NCI-H1092 treated with DMSO at 0.1 percent for 48 hours (cell line): ENCODE measurements at places on chromosomes 1 and 21.

GRCh38 chr21:34783815-34784214 is 115.0 kb downstream of the CLIC6 start:
- no peak for DNase-seq

- no peak for DNase-seq
These were observed 210.3 kb downstream of the URB2 start for GRCh38 chr1:229836324-229836723.

GRCh38 chr21:14245711-14246110 is 29.8 kb downstream of the RBM11 start:
- DNase-seq = no peak

DNA sequence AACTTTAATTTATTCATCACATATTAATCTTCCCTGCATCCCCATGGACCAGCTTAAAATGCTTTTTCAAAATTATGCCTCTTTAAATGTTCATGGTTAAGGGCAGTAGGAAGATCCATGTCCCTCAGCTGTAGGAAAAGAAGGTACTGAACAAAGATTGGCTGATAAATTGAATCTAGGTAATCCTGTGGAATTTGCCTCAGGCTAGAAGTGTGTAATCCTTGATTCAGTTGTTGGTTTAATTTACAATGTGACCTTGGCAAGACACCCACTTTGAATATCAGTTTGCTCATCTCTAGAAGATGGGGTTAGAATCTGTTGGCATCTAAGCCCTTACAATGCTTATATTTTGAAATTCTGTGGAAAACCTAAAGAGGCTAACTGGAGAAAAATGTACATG is 6.1 kb downstream of the TTC4 start:
- DNase-seq = no peak

DNA sequence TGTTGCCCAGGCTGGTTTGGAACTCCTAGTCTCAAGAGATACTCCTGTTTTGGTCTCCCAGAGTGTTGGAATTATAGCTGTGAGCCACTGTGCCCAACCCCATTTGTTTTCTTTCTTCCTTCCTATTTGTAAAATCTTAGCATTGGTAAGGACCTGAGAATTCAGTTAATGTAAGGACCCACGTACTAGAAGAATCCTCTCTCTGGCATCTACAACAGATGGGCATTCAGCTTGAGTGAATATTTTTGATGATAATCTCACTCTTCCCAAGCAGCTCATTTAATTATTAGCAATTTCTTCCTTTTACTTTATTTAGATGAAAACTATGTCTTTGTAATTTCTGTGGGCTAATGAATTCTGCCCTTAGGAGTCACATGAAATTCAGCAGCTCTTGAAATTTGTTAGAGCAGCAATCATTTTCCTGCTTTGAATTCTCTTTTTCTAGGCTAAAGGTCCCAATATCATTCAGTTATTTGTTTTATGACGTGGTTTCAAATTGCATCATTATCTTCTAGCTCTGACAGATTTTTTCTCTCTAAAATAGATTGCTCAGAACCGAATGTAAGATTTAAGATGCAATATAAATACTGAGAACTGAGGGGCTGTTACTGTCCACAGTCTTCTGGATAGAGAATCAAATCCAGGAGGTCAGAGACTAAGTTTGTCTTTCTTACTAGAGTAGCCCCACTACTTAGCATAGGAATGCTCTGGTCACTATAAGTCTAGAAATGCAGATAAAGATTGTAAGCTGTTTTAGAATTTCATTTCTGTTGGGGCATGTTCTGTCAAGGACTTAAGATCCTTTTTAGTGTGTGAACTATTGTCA is 59.4 kb downstream of the EPB41 start:
- DNase-seq = no peak

DNA sequence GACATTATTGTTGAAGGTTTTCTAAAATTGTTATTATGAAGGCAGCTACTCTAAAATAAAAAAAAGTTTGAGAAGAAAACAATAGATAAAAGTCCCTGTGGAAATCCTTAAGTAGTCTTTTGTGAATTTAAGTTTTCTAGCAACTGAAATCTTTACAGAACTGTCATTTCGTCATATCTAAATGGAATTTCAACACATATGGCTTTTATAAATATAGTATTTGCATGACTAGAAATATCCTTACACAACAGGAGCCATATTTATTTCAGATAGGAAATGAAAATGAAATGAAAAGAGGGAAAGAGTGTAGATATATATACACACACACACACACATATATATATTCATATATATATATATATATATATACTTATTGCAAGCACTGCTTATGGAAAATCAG is 204.7 kb upstream of the RGS18 start:
- no peak for DNase-seq

DNA sequence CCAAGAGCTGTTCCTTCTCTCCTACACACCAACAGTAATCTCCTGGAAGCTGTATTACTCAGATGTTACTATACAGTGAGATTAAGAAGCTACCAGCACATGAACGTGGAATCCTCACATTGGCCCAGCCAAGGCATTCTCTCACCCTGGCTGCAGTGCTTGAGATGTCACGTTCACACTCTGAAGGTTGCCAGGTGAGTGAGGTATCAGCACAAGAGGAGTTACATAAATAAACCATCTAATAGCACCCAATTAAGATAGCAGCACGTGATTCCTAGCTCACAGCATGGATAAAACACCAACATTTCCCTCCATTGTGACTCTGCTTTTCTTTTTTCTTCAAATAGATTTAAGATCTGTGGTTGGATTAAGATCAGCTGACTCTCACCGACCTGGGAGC is 182.8 kb downstream of the PLPP3 start:
- DNase-seq = no peak

DNA sequence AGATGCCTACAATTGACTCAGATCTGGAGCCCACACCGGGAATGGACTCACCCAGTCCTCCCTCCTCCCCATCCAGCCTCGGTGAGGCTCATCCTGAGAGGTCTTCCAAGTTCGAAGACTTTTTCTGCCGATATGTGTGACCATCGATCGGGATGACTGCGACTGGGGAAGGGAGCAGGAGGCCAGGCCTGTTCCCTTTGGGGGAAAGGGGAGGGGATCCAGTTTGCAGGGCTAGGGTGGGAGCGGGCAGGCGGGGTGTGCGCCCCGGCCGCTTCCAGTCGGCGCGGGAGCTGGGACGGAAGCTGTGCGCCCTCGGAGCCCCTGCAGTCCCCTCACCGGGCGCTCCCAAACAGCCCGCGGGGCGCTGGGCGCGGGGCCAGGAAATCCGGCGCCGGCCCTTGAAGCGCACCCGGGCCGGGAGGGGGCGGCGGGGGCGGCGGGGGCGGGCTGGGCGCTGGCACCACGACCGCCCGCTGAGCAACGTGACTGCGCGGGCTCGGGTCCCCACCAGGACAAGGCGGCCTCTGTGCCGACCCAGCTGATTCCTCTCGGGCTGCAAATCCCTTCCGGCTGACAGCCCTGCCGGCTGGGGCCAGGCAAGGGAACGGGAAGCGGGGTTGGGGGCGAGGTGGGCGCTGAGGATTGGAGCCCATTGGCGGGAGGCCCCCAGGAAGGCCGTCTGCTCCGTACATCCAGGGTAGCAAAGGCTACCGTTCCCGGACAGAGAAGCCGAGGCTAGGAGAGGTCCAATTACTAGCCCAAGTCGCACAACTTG is 103.9 kb downstream of the EBNA1BP2 start:
- no peak for DNase-seq

DNA sequence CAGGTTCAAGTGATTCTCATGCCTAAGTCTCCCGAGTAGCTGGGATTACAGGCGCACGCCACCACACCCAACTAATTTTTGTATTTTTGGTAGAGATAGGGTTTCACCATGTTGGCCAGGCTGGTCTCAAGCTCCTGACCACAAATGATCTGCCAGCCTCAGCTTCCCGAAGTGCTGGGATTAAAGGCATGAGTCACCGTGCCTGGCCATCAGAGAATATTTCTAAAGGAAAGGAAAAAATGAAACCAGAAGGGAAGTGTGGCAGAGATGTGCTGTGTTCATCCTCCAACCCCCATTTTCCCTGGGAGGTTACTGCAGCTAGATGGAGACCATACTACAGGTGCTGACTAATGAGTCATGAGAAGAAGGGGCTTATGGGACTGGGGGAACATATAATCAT is 964.1 kb downstream of the TTLL7 start:
- DNase-seq = no peak

DNA sequence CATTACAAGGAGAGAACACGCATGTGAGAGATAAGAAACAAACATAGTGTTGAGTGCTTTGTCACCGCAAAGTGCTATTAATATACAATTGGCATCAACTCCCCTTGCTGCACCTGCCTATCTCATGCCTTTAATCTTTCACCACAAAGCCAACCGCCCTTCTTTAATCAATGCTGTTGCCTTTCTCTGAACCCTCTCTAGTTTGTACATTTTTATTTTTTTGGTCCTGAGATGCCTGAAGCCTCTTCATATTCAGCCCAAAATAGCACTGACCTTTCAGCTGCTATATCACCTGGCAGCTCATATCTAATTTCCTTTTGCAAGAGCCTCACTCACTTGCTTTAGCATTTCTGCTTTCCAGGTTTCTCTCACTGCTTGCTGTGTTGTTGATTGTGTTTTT is 504.7 kb downstream of the NUF2 start:
- peak; percentile 95 for DNase-seq

- no peak for DNase-seq
These were observed 42.2 kb downstream of the TENT5C start for GRCh38 chr1:117648015-117648414.

- peak; percentile 51 for DNase-seq
These were observed 51.6 kb downstream of the GRIK3 start for GRCh38 chr1:36982709-36983108.

- no peak for DNase-seq
These were observed 988.1 kb upstream of the B3GALT2 start for GRCh38 chr1:194174528-194174927.

GRCh38 chr1:234478152-234478480 is 863 bp downstream of the TARBP1 start:
- peak; percentile 76 for DNase-seq

DNA sequence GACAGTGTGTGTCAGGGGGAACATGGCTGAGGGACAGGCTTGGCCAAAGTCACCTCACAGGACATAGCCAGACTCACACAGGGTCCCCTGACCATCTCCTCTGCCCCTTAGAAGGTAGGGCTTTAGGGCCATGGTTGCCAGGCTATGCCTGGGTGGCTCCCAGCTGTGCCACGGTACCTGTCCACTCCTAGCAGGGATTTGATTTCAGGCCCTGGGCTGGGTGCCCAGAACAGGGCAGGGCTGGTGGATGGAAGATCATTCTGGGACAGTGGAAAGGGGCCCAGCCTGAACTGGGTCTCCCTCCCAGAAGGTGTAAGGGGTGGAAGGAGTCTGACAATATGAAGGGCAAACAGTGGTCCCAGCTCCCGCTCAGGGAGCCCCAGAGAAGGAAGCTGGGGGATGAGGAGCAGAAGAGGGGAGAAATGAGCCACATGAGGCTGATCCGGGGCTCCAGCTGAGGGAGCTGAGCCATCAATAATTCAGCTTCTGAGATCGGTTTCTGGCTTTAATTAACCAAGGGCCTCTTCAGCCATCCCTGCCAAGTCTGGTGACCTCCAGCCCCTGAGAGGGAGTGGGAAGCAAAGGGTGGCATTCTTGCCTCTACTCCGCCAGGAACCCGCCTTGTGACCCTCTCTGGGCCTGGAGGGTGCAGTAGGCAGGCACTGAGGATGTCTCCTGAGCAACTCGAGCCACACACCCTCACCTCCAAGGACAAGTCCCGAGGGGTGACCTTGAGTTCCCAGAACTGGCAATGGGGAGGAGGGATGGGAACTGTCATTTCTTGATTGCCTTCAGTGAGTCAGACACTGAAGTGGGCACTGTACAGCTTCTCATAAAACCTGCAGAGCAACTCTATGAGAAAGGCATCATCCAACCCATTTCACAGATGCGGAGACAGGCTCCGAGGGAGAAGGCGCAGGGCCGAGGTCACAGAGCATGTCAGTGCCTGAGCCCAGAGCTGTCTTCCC is 2.1 kb downstream of the CD164L2 start:
- no peak for DNase-seq

- DNase-seq = no peak
These were observed 57.2 kb upstream of the CNIH3 start for GRCh38 chr1:224558904-224559303.

- no peak for DNase-seq
These were observed 3.8 kb downstream of the IFI44L start for GRCh38 chr1:78624035-78624434.

GRCh38 chr1:208980605-208981004 is 602.9 kb upstream of the CAMK1G start:
- DNase-seq = no peak

DNA sequence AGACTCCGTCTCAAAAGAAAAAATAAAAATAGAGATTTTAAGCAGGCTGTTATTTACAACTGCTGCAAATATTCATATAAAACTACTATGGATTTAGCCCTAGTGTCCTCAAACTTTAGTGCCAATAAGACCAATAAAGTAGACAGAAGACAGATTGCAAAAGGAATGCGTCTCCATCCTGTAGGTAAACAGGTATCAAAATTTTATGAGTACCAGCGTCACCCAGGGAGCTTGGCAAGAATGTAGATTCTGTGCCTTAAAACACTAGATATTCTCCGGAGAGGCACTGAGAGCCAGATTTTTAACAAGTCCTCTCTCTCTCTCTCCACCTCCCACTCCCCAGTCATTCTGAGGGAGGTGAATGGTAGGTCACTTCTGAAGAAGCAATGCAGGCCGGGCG is 18.4 kb downstream of the SMYD3 start:
- no peak for DNase-seq

DNA sequence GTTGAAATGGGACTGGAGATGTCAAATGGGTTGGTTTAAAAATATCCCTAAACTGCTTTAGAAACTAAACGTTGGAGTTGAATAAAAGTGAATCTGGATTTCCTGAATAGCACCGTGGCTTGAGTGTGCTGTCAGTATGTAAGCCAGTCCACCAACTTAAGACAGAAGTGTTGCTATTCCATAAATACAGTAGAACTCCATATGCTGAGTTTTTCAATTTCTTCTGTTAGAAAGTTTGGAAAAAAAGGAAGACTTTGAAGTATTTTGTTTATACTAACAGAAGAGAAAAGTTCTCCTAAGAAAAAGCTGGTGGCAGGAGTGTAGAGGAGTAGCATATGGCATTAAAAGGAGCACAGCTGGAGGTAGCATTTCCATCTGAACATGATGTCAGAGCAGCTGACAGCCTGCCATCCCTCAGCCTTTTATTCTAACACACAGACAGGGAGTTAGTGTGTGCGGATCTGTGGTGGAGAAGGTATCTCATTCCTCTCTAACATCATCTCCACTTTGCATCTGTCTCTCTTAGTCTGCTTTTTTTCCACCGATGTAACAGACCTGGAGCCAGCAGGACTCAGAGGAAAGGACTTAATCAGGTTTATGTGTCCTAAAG is at the start of gene ZBTB18:
Gene ZBTB18 (plus strand): TSS at position 449 of the 610 bp plus-strand sequence. CDS start 149 bp downstream, at position 598.
- peak; percentile 81 for DNase-seq

DNA sequence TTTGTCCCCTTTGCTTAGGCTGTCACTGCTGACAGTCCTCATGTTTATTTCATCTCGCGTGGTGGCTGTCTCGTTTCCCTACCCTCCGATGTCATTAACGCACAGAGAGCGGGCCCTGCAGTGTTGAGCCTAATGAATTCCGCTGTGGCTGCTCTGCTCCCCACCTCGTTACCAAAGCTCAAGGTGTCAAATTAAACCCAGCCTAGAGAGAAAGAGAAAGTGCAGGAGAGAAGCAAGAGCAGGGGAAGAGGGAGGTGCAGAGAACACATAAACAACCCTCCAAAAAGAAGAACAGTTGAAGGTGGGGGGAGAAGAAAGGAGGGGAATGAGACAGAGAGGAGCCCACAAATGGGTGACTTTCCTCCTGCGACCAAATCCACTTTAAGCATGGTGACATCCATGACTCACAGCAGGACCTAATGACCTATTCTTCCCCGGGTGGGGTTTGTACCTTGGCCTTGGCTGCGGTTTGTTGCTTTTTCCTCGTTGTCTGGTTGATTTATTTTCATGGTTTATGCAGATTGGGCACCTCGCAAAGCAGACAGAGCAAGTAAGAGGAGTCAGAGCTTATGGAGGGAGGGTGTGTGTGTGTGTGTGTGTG is 92.5 kb downstream of the PBX1 start:
- DNase-seq = no peak
